ENCODE measurements at places on chromosomes 16 and 17.

- DNase-seq = peak; percentile 78
These were observed 792 bp upstream of the RAC3 start for GRCh38 chr17:82030470-82031302.

DNA sequence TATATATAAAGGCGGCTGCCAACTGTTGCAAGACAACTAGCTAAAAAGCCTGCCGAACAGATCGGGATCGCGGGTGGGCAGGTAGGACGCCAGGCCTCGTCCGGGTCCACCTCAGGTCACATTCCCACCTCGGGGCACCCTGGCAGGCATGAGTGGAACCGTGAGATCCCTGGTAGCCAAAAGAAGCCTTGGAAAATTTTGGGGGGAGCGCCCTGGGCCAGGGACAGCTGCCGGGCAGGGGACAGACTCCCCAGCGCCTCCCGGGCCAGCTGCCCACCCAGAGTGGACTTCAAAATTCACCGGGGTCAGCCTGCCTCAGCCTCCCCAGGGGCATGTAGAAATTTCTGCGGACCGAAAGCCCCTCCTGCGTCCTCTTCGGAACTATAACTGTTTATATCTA is 760.9 kb downstream of the KCNJ18 start:
- DNase-seq = no peak

DNA sequence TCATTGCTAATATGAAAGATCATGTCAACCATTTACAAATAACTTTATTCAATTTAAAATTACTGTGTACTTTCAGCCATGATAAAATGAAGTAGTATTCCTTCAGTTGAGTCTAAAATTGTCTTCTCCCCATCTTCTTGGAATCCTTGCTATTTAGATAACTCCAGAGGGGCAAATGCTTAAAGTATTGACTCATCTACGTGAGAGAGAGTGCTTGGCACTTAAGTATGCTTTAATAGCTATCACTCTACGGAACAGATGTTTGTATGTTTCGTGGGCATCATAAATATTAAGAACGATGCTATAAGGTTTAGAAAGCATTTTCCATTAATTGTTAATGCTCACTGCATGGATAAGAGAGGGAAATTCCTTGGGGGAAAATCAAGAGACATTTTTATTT is 69.3 kb upstream of the MED13 start:
- no peak for DNase-seq

DNA sequence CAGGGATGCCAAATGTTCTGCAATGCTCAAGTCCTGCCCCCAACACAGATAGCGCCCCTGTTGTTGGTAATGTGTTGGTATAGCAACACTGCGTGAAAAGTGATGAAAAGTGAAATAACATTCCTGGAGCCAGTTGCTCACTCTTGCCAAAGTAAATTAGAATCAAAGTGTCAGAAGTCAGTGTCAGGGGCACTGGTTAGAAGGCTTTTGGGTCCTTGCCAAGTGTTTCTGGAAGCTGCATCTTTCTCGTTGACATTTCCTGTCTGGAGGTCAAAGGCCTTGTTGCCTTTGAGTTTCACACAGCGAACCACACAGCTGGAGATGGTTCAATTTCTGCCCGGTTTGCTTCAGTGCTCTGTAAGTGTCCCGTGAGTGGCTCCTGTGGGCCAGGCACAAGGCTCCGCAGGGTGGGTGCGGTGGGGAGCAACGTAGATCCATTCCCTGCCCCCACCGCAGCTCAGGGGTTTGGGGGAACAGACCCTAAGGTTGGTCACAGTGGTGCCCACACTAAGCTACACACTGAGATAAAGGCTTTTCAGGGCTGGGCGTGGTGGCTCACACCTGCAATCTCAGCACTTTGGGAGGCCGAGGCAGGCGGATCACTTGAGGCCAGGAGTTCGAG is 3.6 kb upstream of the SLC16A5 start:
- no peak for DNase-seq

DNA sequence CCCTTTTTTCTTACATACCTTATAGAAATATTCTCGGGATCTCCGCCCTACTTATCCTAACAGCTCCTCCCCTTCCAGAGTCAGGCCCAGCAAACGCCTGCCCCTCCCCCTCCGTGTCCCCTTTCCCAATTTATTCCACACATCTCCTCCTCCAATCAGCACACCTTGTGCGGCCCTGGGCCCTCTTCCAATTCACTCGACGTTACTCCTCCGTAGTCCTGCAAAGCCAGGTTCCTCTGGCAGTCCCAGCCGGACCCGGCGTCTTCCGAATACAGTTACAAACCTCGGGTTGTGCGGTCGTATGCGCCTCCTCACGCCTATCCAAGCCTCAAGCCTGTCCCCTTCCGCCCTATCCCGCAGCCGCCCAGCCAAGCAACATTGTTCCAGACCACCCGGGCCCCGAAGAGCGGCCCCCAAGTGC is 677 bp downstream of the CBX1 start:
- no peak for DNase-seq

- no peak for DNase-seq
These were observed 17.7 kb downstream of the PLCG2 start for GRCh38 chr16:81796583-81797346.

GRCh38 chr17:81912441-81913309 is 1.5 kb upstream of the PCYT2 start:
- DNase-seq = no peak

Measured in activated CD4-positive, alpha-beta T cell treated with anti-CD3 and anti-CD28 coated beads, Interleukin-2, amount 50 U/mL, for 4 hours (primary cell).